ENCODE measurements at places on chromosomes 6 and 20. TPM values are rescaled to one million over a fixed set of nuclear protein-coding genes. Genes with fewer than 3 reads are reported as not detected.

DNA sequence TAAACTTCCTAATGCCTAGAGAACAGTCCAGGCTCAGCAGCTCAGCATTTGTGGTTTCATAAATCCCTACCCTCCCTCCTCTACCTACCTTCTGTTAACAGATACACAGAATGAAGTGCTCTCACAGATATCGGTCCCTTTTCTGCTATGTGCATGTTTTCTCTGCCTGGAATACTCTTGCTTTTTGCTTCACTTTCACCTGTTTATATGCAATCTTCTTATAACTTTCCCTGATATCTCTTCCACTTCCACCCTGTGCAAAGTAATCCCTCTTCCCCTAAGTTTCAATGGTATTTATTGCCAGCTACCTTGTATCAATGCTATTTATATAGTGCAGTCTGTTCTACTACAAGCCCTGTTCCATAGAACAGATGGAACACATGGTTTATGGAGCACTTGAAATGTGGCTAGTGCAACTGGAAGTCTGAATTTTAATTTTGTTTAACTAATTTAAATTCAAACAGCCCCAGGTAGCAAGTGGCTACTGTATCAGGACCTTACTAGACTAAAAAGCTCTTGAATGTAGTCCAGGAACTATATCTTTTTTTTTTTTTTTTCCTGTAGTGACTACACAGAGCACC lies 3.1 kb upstream of the TAB2 start:
- no peak for DNase-seq
- H3K36me3 ChIP-seq: no peaks in the 10 kb centered on the region
- H3K4me3 ChIP-seq: no peak overlapping the region

DNA sequence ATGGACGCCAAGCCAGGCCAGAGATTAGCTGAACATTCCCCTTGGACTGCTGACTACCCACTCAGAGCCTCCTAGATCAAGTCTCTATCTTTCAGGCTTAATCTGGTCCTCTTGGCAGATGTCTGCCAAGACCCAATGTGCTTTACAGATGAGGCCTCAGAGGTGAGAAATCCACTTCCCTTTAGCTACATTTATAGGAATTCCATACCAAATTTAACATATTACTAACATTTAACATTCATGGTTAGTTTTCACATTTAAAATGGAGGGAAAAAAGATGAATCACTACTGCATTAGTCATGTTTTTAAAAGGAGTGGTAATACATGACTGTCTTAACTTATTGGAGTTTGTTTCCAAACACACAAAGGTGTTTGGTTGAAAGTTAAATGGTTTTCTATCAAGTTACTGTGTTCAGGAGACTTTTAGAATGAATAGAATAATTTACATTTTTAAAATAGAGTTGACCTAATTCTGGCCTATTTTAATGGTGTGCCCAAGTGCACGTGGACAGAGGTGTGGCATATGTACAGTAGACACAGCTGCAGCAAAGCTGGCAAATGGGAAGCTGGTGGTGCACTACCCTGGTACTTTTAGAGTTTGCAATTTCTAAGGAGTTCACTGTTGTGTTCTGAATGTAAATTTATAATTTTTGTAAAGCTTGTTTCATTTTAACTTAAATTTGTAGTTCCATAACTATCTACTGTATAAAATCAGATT lies 41.9 kb upstream of the CALHM6 start:
- no peak overlapping the region for H3K4me3 ChIP-seq
- H3K4me1 ChIP-seq: no peaks in the 10 kb centered on the region
- DNase-seq: no peak
- no peaks in the 10 kb centered on the region for H3K36me3 ChIP-seq

DNA sequence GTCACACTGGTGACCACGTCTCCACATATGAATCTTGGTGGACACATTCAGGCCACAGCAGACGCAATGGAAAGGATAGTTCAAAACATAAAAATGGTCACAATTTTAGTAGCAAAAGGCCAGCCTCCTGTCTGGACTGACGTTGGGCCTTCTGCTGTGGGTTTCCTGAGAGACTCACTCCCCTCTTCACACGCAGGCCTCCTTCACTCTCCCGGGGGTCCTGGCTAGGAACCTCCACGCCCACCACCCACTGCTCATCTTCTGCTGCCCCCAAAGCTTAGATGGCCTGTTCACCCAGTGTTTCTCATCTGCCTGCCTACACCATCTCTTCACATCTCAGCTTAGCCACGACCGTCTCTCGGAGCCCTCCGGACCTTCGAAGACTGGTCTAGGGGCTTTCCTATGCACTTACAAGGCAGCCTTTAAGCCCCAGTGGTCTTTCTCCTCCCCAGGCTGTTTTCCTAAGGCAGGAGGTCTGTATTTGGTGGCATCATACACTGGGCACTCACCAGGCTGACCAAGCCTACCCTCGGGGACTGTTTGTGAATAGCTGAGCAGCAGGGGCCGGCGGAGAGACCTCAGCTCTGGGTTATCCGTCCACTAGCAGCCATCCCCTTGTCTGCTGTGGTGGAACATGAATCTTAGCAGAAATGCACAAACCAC lies 46.6 kb upstream of the AFDN start:
- H3K4me1 ChIP-seq: no peaks in the 10 kb centered on the region
- H3K27me3 ChIP-seq: no peaks in the 10 kb centered on the region

DNA sequence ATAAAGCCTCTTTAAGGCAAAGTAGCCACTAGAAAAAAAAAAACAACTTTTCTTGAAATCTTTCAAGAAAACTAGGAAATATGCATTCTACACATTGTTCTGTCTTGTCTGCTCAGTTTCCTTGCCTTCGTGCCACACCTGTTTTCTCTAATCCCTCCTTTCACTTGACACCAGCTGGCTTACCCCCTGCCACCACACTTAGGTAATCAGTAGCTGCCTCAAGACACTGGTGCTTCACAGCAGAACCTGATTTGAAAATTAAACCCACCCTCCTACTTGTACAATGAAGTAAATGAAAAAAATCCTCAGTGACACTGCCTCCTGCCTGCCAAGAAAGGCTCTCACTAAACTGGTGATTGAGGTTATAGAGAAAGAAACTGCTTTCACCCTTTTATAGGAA lies 45.8 kb upstream of the SCML4 start:
- H3K36me3 ChIP-seq: peaks cover 22% of the 10 kb centered on the region
- no peaks in the 10 kb centered on the region for H3K27me3 ChIP-seq
- no peak for DNase-seq
- H3K4me1 ChIP-seq: no peaks in the 10 kb centered on the region
- H3K27ac ChIP-seq: no peak overlapping the region

GRCh38 chr6:62298745-62299392 lies 12.8 kb upstream of the KHDRBS2 start:
- H3K4me1 ChIP-seq: no peaks in the 10 kb centered on the region
- H3K27ac ChIP-seq: no peak overlapping the region
- no peak overlapping the region for H3K4me3 ChIP-seq

DNA sequence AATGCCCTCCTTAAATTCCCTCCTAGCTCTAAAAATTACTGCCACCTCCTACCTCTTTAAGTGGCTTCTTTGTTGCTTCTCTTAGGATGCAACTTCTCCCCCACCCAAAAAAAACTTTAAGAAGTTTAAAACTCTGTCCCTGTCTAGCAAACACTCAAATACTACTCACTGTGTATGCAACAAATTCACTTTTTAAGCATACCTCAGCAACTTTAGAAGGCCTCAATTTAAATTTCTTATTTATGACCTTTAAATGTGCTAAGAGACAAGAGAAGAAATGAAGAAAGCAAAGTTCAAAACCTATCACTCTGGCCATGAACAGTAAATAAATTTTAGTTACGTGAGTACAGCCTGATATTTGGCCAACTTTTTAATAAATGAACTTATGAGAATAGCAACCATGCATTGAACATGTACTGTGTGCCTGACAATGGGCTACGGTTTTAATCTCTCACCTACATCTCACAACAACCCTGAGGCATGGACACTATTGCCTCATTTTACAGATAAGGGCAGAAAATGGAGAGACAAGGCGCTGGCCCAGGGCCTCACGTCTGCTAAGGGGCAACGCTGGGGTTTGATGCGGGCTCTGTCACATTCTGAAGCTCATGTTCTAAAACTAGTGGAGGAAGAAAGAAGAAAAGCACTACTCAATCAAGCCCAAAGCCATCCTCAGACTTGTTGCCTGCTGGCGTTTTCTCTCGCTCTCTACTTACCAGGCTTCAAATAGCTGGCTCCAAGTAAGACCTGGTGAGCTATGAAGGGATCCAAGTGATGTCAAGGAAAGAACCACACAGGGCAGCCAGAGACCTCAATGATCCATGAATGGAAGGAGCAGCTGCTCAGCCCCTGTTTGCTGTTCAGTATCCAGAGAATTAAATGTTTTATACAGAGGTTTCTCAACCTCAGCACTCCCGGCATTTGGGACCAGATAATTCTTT lies 99.8 kb downstream of the TBC1D7 start:
- H3K27me3 ChIP-seq: no peaks in the 10 kb centered on the region
- H3K4me3 ChIP-seq: no peak overlapping the region
- DNase-seq: no peak
- H3K4me1 ChIP-seq: no peaks in the 10 kb centered on the region
- H3K36me3 ChIP-seq: peaks cover 52% of the 10 kb centered on the region

- DNase-seq: no peak
- H3K27ac ChIP-seq: peak overlapping the region; percentile 82
- peak overlapping the region; percentile 22 for H3K4me3 ChIP-seq
- no peaks in the 10 kb centered on the region for H3K27me3 ChIP-seq
- H3K36me3 ChIP-seq: no peaks in the 10 kb centered on the region
- H3K4me1 ChIP-seq: peaks cover 39% of the 10 kb centered on the region
These were observed 5.5 kb downstream of the ELMO2 start for GRCh38 chr20:46400828-46401477.

DNA sequence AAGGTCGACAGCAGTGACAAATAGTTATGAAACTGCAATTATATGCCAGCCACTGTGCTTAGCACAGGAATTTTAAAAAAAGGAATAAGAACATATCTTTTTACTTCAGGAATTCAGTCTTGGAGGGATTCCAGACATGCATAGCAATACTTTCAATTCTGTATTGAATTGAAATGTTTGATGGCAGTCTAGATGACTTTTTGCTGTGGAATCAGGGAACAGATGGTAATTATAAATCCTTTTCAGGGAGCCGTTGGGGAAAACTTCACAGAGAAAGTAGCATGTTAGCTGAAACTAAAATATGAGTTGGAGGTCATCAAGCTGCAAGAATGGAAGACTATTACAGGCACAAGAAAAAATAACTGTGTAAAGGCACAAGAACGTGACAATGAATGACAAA lies 74.8 kb downstream of the IMPG1 start:
- no peak for DNase-seq
- no peak overlapping the region for H3K4me3 ChIP-seq
- no peaks in the 10 kb centered on the region for H3K36me3 ChIP-seq
- no peaks in the 10 kb centered on the region for H3K4me1 ChIP-seq
- H3K27me3 ChIP-seq: no peaks in the 10 kb centered on the region
- H3K27ac ChIP-seq: no peak overlapping the region

GRCh38 chr6:139114746-139115145 lies 20.1 kb upstream of the HECA start:
- no peaks in the 10 kb centered on the region for H3K36me3 ChIP-seq
- peak overlapping the region; percentile 59 for H3K27ac ChIP-seq
- peaks cover 8% of the 10 kb centered on the region for H3K4me1 ChIP-seq
- no peaks in the 10 kb centered on the region for H3K27me3 ChIP-seq

GRCh38 chr20:3981132-3981452 lies 34.3 kb downstream of the RNF24 start:
- peaks cover 4% of the 10 kb centered on the region for H3K36me3 ChIP-seq
- peak overlapping the region; percentile 70 for H3K27ac ChIP-seq
- peaks cover 6% of the 10 kb centered on the region for H3K4me1 ChIP-seq
- no peak for DNase-seq
- H3K4me3 ChIP-seq: peak overlapping the region; percentile 41

DNA sequence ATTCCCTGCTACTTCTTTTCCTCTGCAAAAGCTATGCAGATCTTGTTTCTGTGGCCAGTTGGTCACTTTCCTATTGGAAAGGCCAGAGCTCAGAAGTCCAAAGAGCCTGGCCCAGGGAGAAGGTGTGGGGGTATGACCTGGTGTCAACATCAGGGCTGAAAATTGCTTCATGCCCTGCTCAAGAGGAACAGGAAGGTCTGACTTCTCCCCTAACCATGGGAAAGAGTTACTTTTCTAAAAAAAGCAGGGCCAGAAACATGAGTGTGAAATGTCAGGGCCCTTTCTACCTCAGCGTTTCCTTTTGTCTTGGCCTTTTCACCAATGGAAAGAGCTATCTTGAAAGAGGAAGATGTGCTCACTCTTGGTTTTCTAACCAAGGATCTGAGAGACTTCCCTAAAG lies 117.4 kb downstream of the MAFB start:
- H3K36me3 ChIP-seq: no peaks in the 10 kb centered on the region
- no peak overlapping the region for H3K4me3 ChIP-seq
- no peaks in the 10 kb centered on the region for H3K4me1 ChIP-seq
- no peaks in the 10 kb centered on the region for H3K27me3 ChIP-seq

- peaks cover 5% of the 10 kb centered on the region for H3K4me1 ChIP-seq
- peaks cover under 1% of the 10 kb centered on the region for H3K36me3 ChIP-seq
- H3K4me3 ChIP-seq: peak within 1 kb of the TSS; percentile 72
- DNase-seq: peak; percentile 19
These were observed at the start of gene ABRACL for GRCh38 chr6:139028658-139029469. ABRACL (plus strand) TSS chr6:139028745; CDS start chr6:139034161, 5,416 bp downstream.

DNA sequence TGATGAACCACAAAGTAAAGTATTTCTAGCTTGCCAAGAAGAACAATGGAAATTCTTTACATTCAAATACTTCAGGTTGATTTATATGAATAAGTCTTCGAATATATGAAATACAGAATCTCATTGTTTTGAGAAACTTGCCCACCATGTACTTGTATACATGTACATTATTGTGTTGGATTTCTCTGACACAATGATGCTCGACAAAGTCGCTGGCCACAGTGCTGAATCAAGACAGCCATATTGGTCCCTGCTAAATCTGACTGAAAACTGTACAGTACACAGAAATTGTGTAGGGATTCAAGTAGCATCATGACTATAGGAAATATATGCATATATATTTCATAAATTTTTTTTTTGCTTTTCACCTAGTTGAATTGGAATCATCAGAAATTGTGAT lies 13.1 kb upstream of the LIN28B start:
- no peak overlapping the region for H3K27ac ChIP-seq
- H3K36me3 ChIP-seq: no peaks in the 10 kb centered on the region
- DNase-seq: no peak
- H3K4me1 ChIP-seq: no peaks in the 10 kb centered on the region

- H3K36me3 ChIP-seq: no peaks in the 10 kb centered on the region
- no peak for DNase-seq
- H3K4me1 ChIP-seq: no peaks in the 10 kb centered on the region
- H3K4me3 ChIP-seq: no peak overlapping the region
- H3K27me3 ChIP-seq: no peaks in the 10 kb centered on the region
These were observed 153.7 kb upstream of the THBS2 start for GRCh38 chr6:169407325-169407724.

DNA sequence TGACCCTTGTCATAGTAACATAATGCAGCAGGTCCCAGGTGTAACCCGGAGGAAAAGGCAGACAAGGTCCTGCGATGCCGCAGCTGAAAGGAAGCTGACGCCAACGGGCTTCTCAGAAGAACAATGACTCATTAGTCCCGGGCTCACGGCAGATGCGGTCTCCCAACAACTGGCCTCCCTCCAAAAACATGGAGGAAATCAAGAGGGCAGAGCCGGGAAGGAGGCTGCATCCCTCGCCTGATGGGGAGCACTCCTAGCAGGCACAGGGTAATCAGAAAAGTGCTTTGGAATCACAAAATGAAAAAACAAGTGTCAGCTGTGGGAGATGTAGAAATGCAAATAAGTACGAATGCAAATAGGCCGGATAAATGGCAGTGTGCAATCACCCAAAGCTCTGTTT lies 165.2 kb upstream of the AGPAT4 start:
- peak overlapping the region; percentile 21 for H3K4me3 ChIP-seq
- peak overlapping the region; percentile 12 for H3K27ac ChIP-seq
- no peaks in the 10 kb centered on the region for H3K36me3 ChIP-seq
- no peaks in the 10 kb centered on the region for H3K4me1 ChIP-seq
- peak; percentile 74 for DNase-seq

The PRPH2 gene
- 0.11 TPM for total RNA-seq

The PIM1 gene
- 17.7 TPM for total RNA-seq

The SLC22A2 gene
- total RNA-seq: not detected

The SLC24A3 gene
- total RNA-seq: 12.9 TPM

The SLC17A3 gene
- not detected for total RNA-seq

The LY86 gene
- total RNA-seq: not detected

Measured in ascending aorta (tissue), 2 donors.